Large intestine (tissue), 12 donors: ENCODE measurements at places on chromosomes 3 and 15. TPM values are rescaled to one million over a fixed set of nuclear protein-coding genes. Genes with fewer than 3 reads are reported as not detected.

Gene TJP1
- 62.9 TPM for polyA plus RNA-seq

GRCh38 chr15:41980654-41981323 lies 8.4 kb upstream of the EHD4 start:
- H3K27me3 ChIP-seq: no peaks in the 10 kb centered on the region
- no peak overlapping the region for H3K4me3 ChIP-seq
- H3K27ac ChIP-seq: no peak overlapping the region

Gene GALNT15
- polyA plus RNA-seq: 0.78 TPM

DNA sequence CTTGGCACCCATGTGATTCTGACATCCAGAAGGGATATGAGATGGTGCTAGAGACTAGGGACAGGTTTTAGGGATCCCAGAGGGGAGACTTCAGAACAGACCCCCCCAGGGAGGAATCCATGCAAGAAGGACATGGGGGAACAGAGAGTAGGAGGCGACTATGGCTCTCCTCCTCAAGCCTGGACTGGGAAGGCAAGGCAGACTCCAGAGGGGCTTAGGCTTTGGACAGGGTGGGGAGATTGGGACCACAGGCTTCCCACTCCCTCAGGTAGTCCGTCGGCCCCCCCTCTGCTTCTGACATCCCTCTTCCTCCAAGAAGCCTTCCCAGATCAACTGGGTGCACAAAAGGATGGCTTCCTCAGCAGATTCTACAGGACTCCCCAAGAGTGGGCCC lies 3.0 kb upstream of the VIPR1 start:
- H3K4me3 ChIP-seq: no peak overlapping the region
- DNase-seq: no peak
- H3K27me3 ChIP-seq: peaks cover 25% of the 10 kb centered on the region

DNA sequence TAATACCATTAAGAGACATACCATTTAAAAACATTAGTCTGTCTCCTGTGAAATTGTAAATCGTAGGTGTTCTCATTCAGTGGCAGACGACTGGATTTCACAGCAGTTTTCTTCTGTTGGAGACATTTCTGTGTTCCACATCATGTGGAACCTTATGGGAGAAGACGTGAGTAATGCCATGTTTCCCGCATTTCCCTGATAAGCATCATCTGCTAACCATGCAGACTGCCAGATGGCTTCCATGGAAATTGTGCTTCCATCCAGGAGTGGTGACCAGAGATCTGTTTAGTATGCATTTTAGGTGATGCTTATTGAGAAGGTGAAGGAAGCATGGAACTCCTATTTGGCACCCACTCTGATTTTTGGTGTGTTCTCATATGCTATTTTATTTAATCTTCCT lies 28.4 kb upstream of the ST3GAL6 start:
- no peak overlapping the region for H3K27ac ChIP-seq
- H3K4me1 ChIP-seq: peaks cover 2% of the 10 kb centered on the region
- H3K36me3 ChIP-seq: no peaks in the 10 kb centered on the region
- H3K27me3 ChIP-seq: peaks cover 8% of the 10 kb centered on the region
